Activated naive CD4-positive, alpha-beta T cell treated with anti-CD3 and anti-CD28 coated beads, Interleukin-2, amount 50 U/mL, for 72 hours (primary cell): ENCODE measurements at places on chromosomes 1 and 21.

GRCh38 chr1:99535470-99536164 is 110.3 kb upstream of the PALMD start:
- DNase-seq, result no peak

DNA sequence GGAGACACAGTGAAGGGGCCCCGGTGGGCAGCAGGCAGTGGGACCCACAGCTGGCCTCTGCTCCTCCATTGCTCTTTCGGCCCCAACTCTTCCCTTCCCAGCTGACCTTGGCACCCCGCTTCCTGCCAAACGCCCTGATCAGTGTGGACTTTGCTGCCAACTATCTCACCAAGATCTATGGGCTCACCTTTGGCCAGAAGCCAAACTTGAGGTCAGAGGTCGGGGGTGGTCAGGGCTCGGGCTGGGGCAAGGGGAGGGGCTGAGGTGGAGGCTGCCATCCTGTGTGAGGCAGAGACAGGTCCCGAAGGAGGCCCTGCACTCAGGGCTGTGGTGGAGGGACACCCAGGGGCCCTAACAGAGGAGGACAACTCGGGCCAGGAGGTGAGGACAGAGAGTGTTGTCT is 13.7 kb downstream of the PODN start:
- no peak for DNase-seq

GRCh38 chr1:115379943-115380342 is 41.9 kb upstream of the NGF start:
- no peak for DNase-seq

DNA sequence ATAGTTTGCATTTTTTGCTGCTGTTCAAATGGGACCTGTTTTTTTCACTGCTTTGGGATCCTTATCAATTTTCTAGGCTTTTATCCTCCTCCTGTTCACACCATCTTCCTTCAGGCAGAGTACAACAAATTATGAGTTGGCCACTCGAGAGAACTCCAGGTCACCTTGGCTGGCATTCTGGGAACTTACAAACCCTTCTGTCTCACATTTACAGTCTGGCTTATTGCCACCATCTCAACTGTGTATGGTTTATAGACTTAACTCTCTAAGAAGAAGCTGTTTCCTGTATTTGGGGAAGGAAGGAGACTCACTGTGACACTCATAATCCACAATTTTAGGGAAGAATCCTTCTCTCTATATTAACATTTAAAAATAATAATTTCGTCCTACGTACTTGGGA is 5.4 kb upstream of the ZNF691 start:
- DNase-seq, result no peak

- no peak for DNase-seq
Observed at GRCh38 chr1:32925403-32926162, 24.4 kb upstream of the TMEM54 start.

- DNase-seq, result no peak
Observed at GRCh38 chr1:118047650-118048224, 118.2 kb downstream of the WDR3 start.

DNA sequence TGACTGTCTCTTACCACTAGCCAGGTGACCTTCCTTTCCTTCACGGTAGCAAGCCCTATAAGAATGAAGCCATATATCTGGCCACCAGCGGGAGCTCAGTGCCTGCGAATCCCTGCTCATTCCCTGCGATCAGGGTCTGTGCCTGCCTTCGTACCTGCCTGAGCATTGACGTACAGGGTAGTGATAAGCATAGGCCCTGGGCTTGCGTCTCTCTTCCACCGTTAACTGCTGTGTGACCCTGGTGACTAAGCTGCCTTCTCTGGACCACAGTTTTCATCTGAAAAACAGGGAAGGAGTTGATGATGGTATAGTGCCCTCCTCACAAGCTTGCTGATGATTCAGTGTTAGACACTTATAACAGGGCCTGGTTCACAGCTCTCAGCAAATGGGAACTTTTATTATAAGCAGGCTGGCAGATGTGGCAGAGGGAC is 4.1 kb downstream of the ZC3H12A start:
- DNase-seq, result peak; percentile 75

DNA sequence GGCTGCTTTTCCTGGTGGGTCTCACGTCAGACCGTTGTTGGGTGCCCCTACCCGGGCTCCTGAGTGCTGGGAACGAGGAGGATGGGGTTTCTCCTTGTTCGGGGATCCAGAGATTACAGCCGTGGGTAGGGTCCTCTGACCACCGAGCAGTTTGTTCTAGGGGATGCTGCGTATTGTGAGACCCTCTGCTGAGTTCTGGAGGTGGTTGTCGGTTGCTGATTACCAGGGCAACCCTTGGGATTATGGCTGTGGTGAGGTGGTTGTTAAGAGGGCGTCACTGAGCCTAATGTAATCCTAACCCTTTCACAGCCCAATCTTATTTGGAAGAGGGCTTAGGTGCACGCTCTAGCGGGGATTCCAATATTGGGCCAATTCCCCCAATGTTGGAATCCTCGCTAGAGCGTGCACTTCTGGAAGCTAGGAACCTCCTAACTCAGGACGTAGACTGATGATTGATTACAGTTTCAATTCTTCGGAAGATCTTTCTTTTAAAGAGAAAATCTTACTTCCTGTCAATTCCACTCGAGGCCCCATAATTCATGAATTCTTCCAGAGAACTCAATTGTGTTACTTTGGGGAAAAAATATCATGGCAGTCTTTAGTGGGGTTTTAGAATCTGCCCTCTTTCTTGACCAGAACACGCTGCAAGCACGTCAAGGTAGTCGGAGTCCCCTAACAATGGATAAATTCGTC is 483 bp downstream of the TCEANC2 start:
- DNase-seq, result no peak

DNA sequence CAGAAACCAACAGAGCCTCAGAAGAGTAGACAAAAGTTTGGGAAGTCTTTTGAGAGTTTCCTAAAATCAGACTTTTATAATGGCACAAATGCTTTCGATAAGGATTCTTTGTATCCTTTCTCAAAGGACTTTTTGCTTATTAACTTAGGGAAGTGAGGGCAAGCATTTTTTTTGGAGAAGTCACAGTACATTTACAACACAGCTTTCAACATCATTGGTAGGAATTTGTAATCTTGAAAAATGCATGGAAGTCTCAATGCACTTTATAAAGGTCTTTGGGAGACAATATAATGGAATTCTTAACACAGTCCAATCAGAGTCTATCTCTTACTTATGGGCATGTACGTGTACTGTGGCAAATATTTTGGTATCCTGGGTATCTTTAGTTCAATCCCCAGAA is 325.8 kb upstream of the NR5A2 start:
- DNase-seq, result no peak

GRCh38 chr1:89816366-89816765 is 4.5 kb upstream of the LRRC8D start:
- DNase-seq, result no peak

DNA sequence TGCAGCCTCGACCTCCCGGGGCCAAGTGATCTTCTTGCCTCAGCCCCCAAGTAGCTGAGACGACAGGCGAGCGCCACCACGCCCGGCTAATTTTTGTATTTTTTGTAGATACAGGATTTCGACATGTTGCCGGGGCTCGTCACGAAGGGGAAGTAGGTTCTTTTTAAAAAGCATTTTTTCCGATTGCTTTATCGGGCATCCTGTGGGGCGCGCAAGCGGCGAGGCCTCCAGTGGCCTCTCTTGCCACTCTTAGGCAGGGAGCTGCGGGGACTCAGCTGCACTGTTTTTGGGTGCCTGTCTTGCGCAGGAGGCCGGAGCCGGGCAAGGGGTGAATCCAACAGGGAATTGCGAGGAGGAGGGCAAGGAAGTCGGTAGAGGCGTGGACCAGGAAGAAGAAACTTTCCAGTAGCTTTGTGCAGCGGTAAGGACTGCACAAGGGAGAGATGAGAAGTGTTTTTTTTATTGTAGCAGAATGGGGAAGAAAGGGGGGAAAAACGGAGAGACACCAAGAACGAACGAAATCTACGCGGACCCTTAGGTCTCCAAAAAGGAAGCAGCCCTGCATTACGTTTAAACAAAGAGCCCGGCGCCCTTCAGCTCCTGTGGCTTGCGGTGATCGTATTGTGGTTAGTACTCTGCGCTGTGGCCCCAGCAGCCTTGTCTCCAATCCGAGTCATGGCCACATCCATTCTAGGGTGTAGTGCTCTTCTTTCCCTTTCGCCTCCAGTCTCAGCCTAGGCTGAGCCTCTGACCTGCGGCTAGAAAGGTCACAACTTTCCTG is 164.8 kb downstream of the PPIAL4G start:
- DNase-seq, result peak; percentile 66

GRCh38 chr1:101165532-101165931 is 71.3 kb upstream of the S1PR1 start:
- DNase-seq, result no peak

DNA sequence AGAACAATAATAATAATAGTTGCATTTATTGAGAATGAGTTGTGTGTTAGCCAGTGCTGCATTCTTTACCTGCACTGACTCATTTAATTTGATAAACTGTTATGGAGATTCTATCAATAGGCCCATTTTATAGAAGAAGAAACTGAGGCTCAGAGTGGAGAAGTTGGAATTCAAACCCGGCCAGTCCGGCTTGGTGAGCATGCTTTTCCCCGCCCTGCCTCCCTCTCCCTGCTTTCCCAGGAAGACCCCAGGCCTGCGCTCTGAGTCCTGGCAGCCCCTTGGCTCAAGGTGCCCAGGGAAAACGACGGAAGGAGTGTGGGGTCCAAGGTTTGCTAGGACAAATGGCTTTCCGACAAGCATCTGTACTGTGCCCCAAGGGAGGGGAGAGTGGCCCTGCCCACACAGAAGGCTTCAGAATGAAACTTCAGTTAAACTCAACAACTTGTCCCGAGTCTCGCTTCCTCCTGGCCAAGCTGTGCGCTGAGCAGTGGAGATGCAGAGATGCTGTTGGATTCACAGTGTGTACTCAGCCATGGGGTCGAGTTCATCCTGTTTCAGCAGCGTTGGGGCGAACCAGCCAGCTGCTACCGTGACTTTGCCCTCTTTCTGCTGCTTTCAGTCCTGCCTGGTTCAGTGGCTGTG is 23.3 kb upstream of the PADI6 start:
- no peak for DNase-seq

GRCh38 chr1:225880636-225881035 is 1.5 kb downstream of the TMEM63A start:
- no peak for DNase-seq

DNA sequence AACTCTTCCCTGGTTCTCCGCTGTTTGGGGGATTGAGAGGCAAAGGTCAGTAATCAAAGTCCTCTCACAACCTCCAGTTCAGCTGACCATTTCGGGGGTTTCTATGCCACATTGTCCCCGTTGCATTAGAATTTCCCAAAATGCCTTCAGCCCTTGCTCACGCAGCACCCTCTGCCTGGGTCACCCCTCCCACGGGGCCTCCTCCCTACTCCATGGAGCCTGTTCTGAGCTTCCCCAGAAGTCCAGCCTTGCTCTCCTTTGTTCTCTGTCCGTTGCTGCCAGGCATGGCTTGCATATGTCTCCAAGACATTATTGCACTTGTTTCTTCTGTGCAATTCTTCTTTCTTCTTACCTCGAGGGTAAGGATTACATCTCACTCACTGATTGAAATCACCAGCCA is 16.5 kb downstream of the DMRTB1 start:
- DNase-seq, result no peak

DNA sequence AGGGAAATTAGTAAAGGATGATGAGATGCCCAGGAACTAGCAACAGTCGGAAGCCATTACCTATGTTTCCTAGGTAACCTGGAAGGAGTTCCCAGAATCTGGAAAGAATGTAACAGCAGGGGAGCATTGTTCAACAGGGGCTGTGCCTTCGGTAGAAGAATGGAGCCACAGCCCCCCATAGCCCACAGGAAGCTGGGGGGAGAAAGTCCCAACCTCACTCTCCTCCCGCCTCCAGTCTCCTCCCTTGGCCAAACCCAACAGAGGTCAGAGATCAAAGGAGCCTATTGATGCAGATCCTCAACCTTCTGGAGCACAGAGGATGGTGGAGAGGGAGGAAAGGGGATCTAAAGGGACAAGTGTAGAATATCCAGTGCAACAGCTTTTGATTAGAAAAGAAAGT is 131.5 kb upstream of the SLC44A3 start:
- DNase-seq, result no peak

DNA sequence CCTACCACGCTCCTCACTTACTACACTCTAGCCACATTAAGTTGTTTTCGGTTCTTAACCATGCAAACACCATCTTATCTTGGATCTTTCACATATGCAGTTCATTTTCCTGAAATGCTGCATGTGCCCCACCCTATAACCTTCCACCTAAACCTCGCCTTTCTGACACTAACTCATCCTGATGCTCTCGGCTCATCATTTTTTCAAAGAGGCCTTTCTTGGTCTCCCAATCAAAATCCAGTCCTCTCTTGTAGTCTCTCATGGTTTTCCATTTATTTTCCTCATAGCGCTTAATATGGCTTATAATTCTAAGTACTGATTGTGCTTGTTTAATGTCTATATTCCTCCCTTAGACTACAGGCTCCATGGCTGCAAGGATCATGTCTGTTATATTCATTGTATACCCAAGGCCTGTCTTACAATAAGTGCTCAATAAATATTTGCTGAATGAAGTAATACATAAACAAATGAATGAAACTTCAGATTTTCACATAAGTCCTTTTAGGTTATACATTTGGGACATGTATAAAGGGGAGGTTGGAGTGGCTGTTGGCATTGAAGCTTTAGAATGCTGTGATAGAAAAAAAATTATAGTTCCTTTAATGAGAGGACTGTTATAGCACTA is 79.2 kb upstream of the CDC42BPA start:
- DNase-seq, result no peak

- no peak for DNase-seq
Observed at GRCh38 chr1:173148971-173149370, 58.2 kb downstream of the TNFSF4 start.

DNA sequence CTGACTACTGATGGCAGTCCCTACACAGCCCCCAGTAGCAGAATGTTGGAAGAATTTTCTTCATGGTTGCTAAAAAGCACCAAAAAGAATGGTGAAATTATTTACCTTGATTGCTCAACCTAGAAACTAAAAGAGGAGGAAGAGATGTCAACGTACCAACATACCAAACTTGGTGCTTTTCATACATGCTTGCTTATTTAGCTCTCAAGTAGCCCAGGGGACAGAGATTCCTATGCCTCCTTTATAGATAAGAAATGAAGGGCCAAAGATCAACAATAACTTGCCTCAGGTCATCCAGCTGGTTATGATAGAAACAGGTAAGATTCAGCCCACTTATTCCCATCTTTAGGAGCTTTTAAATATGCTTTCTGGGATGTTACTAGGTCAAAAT is 170.6 kb downstream of the PIGK start:
- DNase-seq, result no peak

- no peak for DNase-seq
Observed at GRCh38 chr1:219781491-219781890, 146.9 kb downstream of the SLC30A10 start.

DNA sequence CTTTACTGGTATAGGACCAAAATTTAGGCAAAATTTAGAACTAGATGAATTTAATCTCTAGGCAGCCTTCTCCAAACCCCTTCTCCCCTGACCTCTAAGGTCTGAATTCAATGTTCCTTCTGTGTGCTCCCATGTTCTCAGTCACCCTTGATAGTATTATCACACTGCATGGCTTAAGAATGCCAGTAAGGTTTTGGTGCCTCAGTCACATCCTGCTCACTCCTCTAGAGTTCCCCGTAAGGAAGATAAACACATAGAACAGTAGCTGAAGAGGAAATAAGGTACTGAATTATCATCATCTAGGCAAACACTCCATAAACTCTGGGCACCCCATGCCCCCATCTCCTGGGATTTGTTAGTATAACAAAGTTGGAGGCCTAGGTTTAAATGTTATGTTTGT is 18.2 kb downstream of the PRRX1 start:
- DNase-seq, result no peak

GRCh38 chr1:48396208-48396607 is 75.8 kb downstream of the SPATA6 start:
- no peak for DNase-seq

GRCh38 chr1:233189526-233189925 is 106.0 kb downstream of the PCNX2 start:
- no peak for DNase-seq

- DNase-seq, result no peak
Observed at GRCh38 chr1:236403905-236404696, 10.0 kb downstream of the EDARADD start.
